ENCODE measurements at places on chromosomes 7 and 10.

DNA sequence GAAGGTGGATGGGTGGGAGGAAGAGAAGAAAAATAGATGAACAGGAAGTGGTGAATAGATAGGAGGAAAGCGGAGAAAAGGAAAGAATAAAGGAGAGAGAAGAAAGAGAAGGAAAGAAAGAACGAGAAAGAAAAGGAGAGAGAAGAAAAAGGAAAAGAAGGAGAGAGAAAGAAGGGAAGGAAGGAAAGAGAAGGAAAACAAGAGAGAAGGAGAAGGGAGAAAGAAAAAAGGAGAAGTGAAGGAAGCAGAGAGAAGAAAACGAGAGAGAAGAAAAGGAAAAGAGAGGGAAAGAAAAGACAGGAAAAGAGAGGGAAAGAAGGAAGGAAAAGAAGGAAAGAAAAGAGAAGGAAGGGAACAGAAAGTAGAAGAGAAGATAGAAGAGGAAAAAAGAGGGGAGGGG is 211.8 kb downstream of the DIP2C start:
- no peak for DNase-seq

GRCh38 chr7:151757274-151757673 is 119.6 kb downstream of the PRKAG2 start:
- no peak for DNase-seq

DNA sequence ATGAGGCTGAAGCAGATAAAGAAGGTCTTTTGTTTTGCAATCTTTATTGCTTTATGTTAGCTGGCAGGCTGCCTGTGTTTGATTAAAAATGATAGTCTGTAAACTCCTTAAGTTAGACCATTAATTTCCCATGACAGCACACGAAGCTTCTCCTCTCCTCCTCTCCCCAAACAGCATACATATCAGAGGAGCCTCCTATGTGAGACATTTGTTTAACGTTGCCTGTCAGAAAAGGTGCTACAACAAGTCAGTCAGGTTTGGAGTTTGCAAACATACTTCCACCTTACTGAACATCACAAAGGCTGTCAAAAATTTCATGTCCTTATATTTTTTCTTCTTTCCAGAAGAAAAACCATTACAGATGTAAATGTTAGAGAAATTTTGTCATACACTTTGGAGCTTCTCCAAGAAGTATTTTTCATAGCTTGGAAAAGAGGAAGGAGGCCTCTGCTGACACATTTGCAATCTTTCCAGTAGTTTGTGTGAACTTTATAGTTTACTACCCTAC is 393.1 kb downstream of the EXOC4 start:
- no peak for DNase-seq

GRCh38 chr7:4188651-4189050 is 493.4 kb upstream of the FOXK1 start:
- DNase-seq = no peak

DNA sequence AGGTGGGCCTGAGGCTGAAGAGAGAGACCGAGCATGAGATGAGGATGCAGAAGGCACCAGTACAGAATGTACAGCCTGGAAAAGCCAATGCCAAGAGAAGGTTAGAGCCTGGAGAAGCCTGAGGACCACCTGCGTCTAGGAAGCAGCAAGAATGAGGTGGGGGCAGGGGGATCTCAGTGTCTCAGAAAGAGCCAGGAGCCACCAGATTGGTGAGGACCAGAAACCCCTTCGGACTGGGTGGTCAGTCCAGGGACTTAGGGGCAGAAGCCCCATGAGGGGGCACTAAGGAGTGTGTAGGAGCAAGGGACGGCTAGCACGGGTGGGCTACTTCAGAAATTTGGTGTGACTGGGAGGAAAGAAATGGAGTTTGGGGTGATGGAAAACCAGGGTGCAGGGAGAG is 205.9 kb upstream of the RNF32 start:
- DNase-seq = no peak

GRCh38 chr7:138565071-138565450 is 105.0 kb downstream of the TRIM24 start:
- no peak for DNase-seq

DNA sequence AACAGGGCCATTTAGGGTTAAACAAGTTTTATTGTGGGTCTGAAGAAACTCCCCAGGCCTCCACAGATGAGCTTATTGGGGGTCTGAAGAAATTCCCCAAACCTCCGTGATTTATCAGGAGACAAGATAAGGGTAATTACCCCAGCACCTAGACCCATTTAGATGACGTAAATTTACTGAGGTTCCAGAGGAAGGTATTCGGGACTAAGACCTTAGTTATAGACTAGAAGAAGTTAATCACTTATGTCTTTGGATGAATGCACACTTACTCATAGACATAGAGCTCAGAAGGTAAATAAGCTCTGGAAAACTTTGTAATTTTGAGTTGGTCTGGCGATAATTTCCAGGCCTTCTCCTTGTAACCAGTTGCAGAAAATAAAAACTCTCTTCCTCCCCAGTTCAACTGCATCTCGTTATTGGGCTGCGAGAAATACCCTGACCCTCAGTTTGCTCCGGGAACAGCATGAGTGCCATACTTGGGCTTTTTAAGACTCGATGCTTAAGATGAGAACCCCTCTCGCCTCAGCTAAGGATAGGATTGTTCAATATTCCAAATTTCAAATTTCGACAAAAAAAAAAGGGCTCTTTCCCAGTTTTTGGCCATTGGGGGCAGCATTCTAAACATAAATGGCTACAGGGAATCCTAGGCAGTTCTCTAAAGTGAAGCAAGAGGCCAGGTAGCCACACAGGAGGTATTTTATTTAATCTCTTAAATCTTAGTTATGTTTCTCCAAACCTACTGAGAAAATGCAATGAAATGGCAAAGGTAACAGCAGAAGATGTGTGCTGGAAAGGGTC is 74.7 kb upstream of the PFKP start:
- no peak for DNase-seq

DNA sequence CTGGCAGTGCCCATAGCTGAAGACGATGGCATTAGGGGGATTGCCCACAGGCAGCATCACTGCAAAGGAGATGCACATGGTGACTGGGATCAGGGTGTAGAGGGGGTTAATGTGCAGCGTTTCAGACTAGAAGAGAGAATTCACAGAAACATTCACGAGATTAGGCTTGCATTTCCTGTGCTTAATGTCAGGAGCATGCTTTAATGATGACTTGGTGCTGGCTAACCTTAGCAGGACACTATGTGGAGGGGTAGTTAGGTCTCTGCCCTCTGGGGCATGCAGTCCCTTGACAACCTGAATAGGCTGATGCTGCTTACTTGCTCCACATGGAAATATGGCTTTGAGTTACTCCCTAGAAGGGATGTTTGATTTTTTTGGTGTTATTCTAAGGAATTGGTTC is 21.8 kb downstream of the STMP1 start:
- DNase-seq = no peak

DNA sequence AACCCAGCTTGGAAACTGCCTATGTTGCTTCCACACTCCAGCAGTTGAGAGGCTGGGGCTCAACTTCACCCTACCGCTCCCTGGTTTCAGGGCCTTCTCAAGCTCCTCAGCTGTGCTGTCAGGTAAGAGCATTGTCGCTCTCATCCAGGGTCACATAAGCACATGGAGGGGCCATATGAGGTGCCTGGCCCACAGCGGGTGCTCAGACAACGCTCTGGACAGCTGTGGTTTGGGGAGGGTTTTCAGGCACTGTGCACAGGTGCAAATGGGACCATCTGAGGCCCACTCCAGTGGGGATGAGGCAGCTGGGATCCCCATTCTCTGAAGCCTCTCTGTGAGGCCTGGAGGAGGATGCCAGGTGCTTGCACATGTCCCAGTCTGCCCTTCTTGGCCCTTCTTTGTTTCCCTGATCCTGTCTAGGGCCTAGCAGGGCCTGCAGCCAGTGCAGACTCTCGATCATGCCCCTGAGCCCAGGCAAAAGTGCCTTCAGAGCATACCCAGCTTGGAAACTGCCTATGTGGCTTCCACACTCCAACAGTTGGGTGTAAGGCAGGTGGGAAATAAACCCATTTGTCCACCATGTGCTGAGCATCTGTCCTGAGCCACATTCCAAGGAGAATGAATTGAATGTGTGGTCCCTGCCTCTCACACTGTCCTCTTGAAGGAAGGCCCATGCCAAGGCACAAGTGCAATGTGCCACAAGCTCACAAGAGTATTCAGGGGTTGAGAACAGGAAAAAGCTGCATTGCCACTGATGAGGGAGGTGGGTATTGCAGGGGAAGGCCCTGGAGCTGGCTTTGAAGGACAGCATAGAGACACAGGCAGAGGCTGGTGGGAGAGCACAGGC is 40.3 kb downstream of the VSTM4 start:
- no peak for DNase-seq

DNA sequence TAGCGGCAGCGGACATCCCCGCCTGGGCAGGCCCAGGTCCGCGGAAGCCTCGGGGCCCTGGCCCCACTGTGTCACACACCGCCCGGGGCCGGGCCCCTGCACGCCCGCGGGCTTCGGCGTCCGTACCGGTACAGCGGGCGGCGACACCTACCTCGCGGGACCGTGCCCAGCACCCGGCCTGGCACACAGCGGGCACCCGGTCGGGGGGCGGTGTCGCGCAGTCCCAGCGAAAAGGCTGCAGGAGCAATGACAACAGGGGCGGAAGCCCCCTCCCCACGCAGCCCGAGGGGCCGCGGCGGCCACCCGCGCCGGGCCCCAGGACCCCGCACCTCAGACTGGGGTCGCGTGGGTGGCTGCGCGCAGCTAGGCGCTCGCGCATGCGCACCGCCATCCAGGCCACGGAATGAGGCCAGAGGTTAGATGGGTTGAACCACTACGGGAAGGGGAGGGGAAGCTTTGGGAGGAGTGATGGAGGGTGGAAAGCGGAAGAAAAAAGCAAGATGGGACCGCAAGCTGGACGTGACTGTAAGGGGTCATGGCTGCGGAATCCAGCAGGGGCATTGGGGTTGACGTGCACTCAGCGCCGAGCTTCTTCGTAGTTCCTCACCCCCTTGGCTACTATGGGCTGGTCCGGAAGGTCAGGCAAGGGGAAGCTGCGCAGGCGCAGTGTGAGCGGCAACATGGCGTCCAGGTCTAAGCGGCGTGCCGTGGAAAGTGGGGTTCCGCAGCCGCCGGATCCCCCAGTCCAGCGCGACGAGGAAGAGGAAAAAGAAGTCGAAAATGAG is at the start of the genes BCCIP and UROS:
Gene BCCIP, plus strand, starts transcription at position 669 of the 785 bp plus-strand sequence. Its CDS starts 12 bp downstream, at position 681.
Gene UROS, minus strand, starts transcription at position 381 of the 785 bp plus-strand sequence. CDS start 6,759 bp downstream, outside the sequence.
- peak; percentile 97 for DNase-seq

GRCh38 chr7:137790828-137791227 is 55.9 kb downstream of the DGKI start:
- DNase-seq = no peak

- no peak for DNase-seq
Observed at GRCh38 chr7:132562690-132563089, 13.6 kb downstream of the PLXNA4 start.

DNA sequence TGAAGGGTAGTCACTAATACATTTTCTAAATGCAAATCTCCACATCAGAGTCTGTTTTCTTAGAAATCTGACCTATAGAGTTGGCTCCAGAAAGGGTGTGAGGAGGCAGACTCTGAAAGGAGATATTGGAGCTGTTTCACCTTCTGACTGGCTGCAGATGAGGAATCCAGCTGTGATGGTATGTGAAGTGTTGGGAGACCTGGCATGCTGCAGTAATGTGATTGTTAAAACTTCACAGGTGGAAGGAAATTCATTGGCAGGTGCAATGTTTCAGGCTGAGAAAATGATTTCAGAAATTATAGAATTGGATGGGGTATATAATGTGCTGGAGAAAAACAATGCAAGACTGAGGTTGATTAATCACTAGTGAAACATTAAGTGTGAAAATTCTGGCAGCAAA is 1134.0 kb upstream of the LRRN3 start:
- no peak for DNase-seq

DNA sequence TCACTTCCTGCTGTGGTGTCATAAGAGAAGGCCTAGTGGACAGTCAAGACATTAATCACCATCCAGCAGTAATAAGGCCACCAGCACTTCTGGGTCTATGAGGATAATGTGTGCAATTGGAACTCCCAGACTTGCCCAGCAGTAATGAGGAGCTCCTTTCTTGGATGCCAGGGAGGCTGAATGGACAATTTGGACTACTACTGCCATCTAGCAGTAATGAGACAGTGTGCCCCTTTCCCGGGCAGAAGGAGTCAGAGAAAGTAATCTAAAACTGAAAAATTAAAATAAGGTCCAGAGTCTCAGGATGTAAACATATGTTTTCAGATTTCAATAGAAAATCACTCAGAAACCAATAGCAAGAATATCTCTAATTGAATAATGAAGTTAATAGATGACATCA is 400.4 kb downstream of the CDC14C start:
- DNase-seq = no peak

- DNase-seq = no peak
Observed at GRCh38 chr7:132518102-132518838, 58.0 kb downstream of the PLXNA4 start.

DNA sequence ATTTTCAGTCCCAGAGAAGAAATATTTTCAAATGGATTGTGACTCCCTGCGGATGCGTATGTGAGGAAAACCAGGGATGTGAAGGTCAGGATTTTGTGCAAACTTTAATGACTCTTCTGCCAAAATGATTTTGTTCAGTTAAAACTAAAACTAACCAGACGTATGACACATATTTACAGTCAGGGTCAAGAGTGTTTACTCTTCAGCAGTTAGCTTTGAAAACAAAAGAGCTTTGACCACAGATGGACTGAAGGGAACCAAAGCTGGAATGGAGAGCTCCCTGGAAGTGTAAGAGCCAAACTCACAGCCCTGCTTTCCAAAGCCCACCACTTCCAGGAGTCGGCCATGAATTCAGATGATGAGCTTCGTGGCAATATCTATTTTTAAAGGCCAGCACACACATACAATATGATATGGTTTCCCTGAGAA is 15.5 kb downstream of the SVIL start:
- no peak for DNase-seq

GRCh38 chr10:121171825-121172787 is 320.9 kb downstream of the WDR11 start:
- DNase-seq = no peak

DNA sequence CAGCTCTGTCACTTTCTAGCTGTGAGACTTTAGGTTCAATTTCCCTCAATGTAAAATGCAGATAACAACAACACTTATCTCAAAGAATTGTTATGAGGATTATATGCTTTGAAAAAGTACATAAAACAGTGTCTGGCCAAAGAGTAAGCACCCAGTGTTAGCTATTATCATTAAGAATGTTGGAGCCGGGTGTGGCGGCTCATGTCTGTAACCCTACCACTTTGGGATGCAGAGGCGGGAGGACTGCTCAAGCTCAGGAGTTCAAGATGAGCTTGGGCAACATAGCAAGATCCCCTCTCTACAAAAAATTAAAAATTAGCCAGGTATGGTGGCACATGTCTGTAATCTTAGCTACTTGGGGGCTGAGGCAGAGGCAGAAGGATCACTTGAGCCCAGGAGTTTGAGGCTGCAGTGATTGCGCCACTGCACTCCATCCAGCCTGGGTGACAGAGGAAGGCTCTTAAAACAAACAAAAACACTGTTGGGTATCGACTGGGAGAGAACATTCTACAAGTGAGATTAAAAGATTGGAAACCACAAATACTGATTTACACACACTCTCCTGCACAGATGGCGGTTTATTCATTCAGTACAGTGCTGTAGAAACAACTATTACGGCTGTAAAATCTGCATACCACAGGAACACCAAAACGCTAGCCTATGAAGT is 107.3 kb downstream of the PROSER2 start:
- no peak for DNase-seq

DNA sequence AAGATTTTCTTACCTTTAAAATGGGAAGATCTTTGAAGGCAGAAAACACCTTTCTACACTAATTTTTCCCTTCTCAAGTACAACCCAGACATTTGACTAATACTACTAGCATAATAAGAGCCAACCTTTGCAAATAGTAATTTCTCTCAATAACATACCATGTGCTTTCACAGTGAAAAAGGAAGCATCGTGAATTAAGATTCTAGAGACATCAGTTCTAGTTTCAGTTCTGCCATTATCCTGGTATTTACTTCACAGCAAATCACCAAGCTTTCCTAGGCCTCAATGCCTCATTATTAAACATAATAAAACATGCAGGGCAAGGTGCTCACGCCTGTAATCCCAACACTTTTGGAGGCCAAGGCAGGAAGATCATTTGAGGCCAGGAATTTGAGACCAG is 24.9 kb downstream of the GSAP start:
- no peak for DNase-seq

All from posterior vena cava (tissue), 2 donors.